ENCODE measurements at places on chromosomes 11 and 22.
A peak's percentile ranks its signal among the peaks of the same experiment; 100 is the strongest.

DNA sequence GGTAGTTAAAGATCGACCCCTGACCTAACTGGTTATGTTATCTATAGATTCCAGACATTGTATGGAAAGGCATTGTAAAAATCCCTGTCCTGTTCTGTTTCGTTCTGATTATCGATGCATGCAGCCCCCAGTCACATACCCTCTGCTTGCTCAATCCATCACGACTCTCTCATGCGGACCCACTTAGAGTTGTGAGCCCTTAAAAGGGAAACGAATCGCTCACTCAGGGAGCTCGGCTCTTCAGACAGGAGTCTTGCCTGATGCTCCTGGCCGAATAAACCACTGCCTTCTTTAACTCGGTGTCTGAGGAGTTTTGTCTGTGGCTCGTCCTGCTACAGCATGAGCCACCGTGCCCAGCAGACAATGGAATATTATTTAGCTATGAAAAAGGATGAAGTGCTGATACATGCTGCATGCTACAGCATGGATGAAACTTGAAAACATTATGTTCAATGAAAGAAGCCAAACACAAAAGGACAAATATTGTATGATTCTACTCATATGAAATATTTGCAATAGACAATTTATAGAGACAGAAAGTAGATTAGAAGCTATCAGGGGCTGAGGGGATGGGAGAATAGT, 12.0 kb upstream of the LGALS2 start:
- DNase-seq, result no peak

DNA sequence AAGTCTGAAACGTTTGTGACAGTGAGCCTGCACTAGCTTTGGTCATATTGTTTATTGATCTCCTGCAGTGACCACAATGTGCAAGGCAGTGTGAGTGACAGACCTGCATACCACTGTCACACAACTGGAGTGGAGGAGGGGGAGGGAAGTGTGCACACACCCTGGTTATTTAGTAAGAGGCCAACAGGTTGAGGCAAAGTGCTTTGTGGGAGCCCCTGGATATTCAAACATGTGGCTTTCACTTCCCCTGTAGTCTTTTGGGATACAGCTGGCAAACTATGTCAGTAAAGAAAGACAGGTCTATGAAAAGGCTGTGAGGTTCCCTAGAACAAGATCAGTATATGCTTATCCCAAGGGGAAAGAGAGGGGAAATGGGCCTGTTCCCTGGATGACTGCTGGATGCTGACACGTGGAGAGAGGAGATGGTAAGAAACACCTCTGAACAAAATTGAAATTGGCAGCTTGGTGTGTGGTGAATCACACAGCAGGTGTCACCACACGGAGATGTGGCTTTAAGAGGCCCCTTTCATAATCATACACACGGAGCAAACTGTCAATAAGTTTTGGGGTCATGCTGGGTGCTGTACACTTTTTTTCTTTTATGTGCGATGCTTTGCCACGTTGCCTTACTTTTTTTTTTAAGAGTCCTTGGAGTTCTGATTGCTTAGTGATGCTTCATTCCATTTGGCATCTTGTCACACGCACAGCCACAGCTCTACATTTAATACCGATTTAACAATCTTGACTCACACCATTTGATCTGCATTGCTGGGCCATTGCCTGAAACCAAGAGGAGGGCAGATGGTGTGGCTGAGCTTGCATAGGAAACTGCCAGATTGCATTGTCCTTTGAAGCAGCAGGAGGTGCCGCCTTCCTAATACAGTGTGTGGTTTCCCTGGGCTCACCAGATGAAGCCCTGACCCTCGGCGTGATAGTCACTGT, 11.3 kb downstream of the OSBP2 start:
- no peak for DNase-seq

GRCh38 chr22:35114131-35114980, 48.4 kb downstream of the ISX start:
- no peak for DNase-seq

DNA sequence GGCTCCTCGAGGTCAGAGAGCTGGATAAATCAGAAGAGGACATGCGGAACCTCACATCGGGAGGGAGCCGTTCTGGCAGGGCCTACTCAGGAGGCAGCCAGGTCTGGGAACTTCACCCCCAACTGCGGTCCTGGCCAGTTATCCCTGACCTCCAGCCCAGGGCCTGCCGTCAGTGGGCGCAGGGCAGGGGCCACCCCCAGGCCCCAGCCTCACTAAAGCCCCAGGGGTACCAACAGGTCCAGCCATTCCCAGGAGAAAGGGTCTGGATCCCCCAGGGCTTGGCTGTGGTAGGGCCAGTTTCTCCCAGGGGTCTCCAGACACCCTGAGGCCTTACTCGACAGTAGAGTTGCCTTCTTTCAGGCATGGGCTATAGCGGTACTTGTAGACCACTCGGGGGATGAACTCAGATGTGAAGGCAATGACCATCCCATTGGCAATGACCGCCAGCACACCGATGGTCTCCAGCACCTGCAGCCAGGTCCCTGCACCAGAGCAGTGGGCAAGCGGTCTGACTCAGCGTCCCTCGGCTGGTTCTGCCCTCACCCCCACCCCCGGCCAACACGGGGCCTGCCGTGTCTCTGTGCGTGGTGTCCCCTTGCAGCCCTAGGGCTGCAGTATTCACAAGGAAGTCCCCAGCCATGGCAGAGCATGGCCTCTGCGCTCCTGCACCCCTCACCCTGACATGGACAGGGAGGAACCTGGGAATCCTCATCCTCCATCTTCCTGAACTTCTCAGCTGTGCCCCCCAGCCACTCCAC, 4.6 kb upstream of the SIGIRR start:
- DNase-seq, result no peak

DNA sequence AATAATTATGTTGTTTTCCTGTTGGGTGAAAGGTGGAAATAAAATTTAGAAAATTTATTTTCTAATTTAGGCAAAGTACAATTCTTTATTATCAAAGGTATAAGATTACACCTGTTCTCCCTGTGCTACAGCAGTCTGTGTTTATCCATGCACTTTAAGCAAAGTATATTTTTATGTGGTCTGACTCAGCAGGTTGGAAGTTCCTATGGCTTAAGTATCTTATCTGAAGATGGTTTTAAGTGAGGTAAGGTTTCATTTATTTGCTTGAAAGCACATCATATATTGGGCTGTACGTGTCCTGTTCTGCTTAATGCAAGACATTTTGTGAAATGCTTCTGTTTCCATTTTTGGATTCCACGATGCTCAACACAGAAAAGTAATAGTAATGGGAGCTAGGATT, 14.6 kb downstream of the PPME1 start:
- DNase-seq, result no peak

- no peak for DNase-seq
These were observed 48.9 kb upstream of the CDON start for GRCh38 chr11:126111458-126112116.

GRCh38 chr11:65459552-65459951, 37.0 kb downstream of the NEAT1 start:
- no peak for DNase-seq

GRCh38 chr22:22558071-22558971, 744 bp downstream of the PRAME start:
- DNase-seq, result no peak

GRCh38 chr11:27179334-27179733, 138.7 kb downstream of the BBOX1 start:
- DNase-seq, result no peak

DNA sequence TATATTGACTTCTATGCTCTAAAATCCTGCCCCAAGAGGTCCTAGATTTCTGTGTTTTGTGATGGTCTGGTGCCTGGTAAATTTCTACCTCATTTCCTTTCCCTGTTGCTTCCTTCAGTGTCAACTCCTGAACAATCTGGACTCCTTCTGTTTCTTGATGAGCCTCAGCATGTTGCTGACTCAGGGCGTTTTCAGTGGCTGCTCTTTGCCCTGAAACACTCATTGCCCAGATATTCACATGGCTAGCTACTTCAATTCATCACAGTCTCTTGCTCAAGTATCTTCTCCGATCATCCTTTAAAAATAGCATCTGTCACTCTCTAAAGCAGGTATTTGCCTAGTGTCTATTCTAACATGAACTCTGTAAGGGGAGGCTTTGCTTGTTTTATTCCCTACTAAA, 526.3 kb upstream of the RAG2 start:
- DNase-seq, result no peak

DNA sequence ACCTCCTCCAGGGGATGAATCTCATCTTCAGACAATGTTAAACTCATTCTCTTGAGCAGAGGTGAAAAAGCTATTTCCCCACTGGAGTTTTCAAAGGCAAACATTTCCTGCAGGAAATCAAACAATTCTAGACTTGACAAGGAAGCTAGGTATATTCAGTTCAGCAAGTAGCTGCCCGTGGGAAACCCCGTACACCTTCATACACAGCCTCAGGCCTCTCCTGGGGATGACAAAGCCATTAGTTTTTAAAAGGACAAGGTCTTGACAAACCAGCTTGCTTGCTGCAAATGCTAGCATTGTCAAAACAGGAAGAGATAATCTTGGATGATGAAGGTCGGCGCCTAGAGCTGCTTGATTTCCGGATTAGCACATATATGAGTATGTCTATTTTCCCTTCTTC, 1630.8 kb upstream of the TENM4 start:
- DNase-seq, result no peak

DNA sequence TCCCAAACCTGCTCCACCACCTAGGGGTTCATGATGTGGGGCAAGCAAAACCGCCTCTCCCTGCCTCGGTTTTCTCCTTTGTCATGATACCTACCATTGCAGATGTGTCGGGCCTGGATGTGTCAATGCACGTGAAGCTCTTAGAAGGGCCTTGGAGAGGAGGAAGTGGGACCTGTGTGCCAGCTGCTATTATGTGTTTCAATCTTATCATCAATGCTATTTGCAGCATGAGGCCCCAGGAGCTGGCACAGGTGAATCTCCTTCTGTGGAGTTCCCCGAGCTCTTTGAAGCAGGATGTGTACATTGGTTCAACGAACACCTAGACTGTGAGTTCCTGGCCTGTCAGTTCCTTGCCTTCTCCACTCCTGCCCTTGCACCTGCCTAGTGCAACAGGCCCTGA, 331.6 kb downstream of the CTTN start:
- DNase-seq, result no peak

- DNase-seq, result no peak
These were observed 600 bp upstream of the CENPM start for GRCh38 chr22:41947424-41948080.

- peak; percentile 18 for DNase-seq
These were observed 63.5 kb downstream of the SIK2 start for GRCh38 chr11:111665777-111666176.

- DNase-seq, result no peak
These were observed 16.4 kb upstream of the GRAMD1B start for GRCh38 chr11:123413636-123414035.

DNA sequence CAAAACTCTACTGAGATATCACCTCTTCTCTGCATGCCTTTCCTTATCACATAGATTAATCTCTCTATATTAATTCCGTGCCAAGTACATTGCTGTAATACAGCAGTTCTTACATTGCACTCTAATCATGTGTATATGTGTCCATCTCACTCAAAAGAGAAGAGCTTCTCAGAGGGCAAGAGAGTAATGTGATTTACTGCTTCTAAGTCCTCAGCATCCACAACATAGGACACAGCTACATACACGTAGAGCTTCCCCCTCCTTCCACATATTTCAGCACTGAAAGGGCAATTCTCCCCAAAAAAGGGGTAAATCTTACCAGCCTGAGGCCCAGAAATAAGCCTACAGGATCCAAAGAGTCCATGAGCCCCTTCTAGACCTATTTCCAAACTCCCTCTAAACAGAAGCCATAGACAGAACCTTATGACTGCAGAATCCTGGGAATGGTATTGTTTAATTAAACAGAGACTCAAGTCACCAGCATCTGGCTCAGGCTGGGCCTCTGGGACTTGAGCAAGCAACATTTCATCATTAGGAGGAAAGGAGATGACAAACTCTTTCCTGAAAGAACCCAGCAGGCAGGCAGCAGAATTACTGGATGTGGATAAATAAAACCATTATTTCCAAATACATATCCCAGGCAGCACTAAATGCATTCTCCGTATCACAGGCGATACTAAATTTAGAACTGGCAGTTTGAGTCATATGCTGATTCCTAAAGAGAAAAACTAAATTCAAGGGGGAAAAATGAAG, 87.2 kb downstream of the KCNC1 start:
- peak; percentile 55 for DNase-seq

DNA sequence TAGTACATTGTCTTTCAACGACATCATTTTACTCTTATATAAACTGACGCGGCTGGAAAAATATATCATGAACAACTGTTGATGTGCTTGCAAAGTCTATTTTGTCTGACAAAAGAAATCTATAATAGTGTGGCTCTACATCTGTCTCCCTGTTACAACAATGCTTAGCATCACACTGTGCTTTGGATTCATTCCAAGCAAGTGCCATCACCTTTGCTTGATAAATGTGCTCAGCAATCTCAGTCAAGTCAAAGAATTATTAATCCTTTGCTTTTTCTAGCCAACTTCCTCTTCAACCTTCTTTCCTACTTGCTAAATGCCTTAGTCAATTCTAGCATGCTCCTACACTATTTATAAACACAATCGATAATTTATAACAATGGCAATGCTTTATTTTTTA, 140.5 kb downstream of the FCHSD2 start:
- DNase-seq, result no peak

DNA sequence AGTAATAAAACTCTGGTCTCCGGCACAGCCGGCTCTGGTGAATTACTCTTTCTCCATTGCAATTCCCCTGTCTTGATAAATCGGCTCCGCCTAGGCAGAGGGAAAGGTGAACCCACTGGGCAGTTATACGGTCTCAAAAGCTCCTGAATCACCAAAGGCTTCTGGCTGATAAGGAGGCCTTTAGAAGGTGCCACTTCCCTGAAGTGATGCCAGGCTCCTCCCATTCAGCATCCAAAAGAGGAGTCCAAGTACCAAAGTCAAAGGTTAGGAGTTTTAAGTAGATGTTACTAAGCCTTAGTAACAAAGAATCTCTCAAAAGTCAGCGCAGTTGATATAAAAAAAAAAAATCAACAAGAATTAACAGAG, 11.8 kb upstream of the ALKBH8 start:
- no peak for DNase-seq

- DNase-seq, result no peak
These were observed 19.1 kb downstream of the MIF start for GRCh38 chr22:23913306-23913660.

DNA sequence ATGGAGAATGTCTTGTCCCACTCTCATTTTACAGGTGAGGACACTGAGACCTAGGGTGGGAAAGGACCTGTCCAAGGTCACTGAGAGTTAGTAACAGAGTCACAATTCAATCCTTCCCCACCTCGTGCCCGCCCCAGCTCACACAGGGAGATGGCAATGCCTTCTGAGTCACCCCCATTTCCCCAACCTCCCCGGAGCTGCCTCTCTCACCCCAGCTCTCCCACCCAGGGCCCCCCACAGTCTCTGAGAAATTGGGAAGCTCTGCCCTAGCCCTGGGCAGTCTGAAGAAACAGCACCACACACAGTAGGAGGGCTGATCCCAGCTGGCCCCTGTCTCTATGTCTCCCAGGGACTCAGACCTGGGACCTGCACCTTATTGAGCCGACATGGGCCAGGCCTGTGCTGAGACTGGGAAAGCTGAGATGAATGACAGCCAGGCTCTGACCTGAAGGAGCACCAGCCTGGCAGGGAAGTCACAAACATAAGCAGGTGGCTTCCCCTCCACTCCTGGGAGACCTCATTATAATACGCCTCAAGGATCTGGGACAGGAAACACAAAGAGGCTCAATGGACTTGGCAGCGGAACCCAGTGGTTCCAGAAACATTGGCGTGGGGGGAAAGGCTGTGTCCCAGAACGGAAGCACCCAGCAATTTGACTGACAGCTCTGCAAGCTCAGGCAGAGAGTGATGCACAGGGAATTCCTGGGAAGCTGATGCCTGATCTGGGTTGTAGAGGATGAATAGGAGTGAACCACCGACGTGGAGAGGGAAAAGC, 51.0 kb downstream of the CD6 start:
- no peak for DNase-seq

Measured in foreskin melanocyte (primary cell).